ENCODE measurements at places on chromosomes 3 and 15.

DNA sequence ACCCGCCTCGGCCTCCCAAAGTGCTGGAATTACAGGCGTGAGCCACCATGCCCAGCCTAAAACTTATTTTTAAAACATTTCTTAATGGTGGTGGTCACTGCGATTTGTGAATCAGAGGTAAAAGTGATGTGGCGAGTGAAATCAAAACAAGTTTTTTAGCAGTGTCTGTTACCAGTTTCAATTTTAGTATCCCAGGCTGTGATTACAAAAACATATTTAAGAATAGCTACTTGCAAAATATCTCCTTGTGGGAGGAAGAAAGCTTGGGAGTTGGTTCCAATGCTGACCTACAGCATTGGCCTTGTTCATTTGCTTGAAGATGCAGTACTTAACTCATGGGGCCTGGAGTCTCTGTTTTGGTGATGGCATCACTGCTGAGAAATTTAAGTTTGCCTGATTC lies 4.5 kb downstream of the RAB7A start:
- DNase-seq: no peak

GRCh38 chr3:69827127-69827526 lies 87.9 kb downstream of the MITF start:
- DNase-seq: no peak

GRCh38 chr15:40272485-40273056 lies 10.3 kb downstream of the ANKRD63 start:
- no peak for DNase-seq

- DNase-seq: no peak
Observed at GRCh38 chr3:10023587-10024310, 2.5 kb upstream of the FANCD2 start.

DNA sequence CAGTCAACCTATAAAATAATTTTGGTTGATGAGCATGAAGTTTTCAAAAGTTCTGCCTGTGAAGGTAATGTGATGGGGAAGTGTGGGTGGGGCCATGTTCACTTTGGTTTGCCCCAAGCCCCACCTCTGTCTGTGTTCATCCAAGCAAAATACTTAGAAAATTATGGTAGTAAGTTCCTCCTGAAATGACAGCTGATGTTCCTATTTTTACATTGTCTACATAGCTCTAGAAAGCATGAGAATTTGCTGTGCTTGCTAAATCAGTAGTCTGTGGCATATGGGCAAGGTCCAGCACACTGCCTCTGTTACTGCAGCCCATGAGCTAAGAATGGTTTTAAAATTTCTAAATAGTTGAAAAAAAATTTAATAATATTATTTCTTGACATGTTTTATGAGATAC lies 21.9 kb upstream of the CP start:
- no peak for DNase-seq

DNA sequence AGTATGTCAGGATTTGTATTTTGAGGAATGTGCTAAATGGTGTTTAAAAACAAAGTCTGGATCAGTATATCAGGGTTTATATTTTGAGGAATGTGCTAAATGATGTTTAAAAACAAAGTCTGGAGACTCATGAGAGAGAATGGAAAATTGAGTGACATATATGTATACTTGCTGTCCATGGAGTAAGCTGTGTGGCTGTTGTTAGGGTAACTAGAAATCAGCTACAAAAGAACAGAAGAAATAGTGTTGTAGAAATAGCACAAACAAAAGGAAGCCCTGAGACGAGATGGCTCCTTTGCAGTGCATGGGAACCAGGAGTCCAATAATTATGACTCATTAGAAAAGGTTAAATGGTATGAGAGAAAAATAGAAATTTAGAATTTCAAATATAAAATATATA lies 282.7 kb upstream of the MANF start:
- no peak for DNase-seq

GRCh38 chr3:97256060-97256459 lies 441.7 kb downstream of the EPHA6 start:
- no peak for DNase-seq

- DNase-seq: no peak
Observed at GRCh38 chr3:138363322-138363721, 14.9 kb downstream of the MRAS start.

DNA sequence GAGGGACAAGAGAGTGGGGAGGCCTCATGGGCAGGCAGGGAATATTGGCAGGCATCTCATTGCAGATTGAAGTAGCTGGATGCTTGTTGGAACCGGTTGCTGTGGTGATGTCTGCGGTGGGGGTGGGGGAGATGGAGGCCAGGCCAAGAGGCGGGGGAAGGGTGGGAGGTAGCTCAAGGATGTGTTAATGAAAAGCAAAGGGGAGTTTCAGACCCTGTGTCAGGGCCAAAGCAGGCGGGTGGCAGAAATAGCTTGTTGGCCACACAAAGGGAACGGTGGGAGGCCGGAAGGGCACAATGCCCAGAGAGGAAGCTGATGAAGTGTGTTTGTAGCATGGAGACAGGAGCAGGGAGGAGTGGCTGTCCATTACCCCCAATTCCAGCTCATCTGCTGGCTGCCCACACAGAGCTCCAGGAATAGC lies 28.0 kb downstream of the CCDC33 start:
- DNase-seq: no peak

DNA sequence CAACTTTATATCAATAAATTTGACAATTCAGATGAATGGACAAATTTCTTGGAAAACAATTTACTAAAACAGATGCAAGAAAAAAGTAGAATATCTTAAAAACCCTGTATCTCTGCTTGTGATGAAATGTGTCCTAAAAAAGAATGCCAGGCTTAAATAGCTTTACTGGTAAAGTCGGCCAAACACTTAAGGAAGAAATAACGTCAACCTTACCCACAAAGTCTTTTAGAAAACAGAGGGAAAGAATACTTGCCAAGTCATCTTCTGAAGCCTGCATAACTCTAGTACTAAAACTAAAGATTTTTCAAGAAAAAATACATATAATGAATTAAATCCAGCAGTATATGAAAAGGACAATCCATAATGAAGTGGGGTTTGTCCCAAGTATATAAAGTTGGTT lies 111.1 kb downstream of the RASA2 start:
- no peak for DNase-seq

DNA sequence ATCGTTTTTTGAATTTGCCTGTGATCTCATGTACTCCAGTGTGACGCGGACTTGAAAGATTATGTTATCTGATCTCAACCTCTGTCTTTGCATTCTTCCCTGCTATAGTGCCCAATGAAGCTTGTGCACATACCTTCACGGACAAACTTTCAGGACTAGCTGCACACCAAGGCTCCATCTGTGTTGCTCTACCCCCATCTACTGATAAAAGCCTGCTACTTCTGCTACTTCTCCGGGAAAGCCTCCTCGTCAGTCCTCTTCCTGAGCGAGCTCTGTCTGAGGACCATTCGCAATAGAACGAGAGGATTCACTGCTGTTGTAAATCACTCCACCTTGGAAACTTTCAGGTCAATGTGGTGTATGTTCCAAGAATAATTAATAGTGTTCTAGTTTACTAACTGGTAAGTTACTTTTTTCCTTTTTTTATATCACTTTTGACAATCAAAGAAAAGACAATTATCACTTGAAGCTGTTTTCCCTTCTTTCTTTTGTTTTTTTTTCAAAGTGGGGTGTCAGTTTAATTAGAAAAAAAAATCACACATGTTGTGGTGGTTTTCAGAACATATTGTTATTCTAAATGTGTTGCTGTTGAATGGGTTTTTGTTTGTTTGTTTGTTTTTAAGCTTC lies 217.6 kb downstream of the ARRDC4 start:
- DNase-seq: no peak

- DNase-seq: peak; percentile 6
Observed at GRCh38 chr3:59212128-59212779, 162.4 kb upstream of the CFAP20DC start.

DNA sequence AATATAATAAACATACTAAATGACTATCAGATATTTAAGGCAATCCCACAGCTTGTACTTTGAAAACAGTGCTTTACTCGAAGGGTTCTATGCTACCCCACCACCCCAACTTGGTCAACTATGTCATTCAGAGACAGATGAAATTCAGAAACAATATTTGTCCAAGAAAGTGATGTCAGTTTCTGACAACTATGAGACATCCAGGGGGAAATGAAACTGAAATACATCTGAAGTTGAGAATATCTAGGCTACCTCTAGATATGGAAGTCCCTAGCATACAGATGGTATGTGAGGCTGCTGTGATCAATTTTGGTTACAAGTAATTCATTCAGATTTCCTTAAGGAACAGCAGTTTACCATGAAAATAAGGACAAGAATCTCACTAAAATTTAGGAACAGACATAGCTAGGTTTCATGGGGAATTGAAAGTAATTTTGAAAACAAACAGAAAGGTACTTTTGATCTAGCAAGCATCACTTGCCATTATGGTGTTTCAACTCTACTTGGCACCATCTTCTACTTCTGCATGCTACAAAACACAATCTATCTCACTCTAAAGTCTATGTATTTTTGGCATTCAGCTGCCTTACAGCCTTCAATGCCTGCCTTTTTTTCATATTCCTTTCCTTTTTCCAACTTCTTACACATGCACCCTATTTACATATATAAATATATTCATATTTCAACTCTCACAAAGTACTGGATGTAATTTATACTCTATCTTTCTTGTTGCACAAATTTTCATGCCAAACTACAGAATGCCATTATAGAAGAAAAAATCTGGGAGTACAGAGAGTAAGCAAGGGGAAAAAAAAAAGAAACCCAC lies 21.7 kb downstream of the ATG3 start:
- no peak for DNase-seq

DNA sequence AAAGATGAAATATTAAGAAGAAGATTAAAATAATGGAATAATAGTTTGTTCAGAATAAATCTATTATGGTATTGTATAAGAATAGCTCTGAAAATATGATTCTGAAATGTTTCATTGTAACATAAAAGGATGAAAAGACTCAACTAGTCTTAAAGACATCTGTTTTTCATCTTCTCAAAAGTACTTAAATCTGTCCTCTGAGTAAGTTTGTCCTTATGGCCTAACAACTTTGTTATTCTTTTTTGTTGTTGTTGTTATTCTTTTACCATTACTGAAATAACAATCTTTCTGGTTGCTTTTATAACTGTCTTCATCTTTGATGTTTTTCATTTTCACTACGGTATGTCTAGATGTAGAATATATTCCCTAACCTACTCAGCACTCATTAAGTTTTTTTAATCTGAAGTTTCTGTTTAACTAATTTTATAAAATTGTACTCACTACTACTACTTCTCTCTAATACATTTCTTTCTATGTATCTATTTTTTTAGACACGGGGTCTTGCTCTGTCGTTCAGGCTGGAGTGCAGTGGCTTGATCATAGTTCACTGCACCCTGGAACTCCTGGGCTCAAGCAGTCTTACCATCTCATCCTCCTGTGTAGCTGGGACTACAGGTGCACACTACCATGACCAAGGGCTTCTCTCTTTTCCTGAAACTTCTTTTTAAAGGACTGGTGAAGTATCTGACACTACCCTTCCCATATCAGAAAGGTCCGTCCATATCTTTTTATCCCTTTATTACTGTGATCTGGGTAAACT lies 240.7 kb downstream of the PCCB start:
- no peak for DNase-seq

- DNase-seq: no peak
Observed at GRCh38 chr3:100893108-100893507, 100.1 kb downstream of the ABI3BP start.

All from NCI-H1930 (cell line).